AML-193 (cell line): ENCODE measurements at places on chromosomes 1 and 21.
A peak's percentile ranks its signal among the peaks of the same experiment; 100 is the strongest.

DNA sequence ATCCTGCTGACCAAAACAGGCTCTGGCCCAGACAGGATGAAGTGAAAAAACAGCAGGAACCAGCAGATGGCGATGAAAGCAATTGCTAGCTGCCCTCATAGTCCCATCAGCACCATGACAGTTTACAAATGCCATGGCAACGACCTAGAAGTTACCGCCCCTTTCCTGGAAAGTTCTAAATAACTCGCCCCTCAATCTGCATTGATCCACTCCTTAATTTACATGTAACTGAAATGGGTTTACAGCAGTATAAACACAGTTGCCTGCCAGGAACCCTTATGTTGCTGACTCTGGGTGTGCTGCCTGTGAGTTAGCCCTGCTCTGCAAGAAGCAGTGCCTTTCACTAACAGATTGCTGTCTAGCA is 65.5 kb upstream of the CR1L start:
- DNase-seq = peak; percentile 57

- DNase-seq = peak; percentile 61
Observed at GRCh38 chr1:157771661-157772425, 5.1 kb downstream of the FCRL2 start.

DNA sequence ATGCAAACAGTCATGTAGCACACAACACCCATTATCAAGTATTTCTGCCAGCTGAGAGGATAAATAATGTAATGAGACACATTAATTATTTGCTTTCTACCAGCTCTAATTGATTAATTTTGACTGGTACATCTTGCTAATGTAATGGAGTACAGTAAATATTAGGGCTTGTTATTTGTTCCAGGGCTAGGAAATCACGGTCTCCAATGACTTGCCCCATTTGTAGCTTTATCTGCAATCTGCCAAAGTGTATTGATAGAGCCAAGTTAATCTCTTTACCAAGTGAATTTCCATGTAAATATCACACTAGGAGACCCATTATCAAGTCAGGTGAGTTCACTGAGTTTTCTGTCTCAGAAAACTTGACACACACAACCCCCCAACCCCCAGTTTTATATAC is 55.1 kb downstream of the RGS13 start:
- DNase-seq = no peak

DNA sequence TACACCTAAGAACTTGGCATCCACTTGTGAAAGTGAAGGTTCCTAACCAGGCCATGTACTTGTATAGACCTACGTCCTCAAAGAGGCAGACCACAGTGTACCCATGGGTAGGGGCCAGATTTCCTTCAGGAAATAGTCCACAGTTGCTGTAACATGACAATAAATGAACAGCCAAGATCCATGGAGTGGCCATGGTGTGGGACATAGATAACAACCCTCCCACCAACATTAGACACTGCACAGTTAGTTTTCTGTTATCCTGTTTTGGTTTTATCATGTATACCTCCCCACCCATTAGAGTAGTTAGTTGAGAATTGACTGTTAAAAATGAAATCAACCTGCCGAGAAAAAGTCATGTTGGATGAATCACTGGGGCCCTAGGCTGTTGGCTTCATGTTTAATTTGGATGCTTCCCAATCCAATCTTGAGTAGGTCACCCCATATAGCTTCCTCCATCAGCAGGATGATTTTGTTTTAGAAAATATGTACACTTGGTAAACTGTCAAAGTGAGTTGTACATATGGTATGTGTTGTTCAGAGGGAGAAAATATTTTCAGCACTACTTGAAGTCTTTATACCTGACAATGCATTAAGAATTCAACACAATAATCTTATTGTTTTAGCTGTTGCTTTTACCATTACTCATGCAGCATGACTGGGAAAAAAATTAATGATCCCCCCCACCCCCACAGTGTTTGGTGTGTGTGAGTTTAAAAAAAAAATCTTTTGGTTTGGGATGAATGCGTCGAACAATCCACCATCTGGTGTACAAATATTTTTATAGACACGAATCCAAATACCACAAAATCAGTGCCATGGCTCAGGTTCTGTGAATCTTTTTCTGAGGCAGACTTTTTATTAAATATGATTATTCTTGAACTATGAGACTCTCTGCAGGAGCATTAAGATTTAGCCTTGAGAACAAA is 88.3 kb upstream of the ARHGAP29 start:
- DNase-seq = no peak

DNA sequence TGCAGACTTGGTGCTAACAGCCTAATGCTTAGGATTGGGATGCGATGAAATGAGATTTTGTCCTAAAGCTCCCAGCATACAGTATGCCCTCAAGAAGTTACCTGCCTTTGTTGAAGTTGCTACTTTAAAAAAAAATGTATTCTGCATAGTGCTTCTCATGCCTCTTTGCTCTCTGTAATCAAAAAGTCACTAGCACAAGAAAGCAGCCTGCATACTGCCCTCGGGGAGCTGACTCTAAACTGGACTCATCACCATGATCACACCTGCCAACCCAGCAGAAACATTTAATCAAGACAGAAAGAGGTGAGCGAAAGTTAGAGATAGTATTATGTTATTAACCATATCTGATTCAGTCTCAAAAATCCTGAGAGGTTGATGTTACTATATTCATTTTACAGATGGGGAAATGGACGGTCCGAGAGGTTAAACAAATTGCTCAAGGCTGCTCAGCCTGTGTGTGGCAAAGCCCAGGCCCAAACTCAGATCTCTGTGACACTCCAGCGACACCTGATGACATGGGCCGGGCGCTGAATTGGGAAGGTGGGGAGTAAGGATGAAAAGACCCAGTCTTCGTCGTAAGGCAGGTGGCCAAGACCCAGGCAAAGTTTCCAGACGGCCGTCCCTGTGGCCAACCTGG is 1.1 kb downstream of the BATF3 start:
- DNase-seq = no peak

- no peak for DNase-seq
Observed at GRCh38 chr1:91038582-91038981, 16.7 kb upstream of the ZNF644 start.

DNA sequence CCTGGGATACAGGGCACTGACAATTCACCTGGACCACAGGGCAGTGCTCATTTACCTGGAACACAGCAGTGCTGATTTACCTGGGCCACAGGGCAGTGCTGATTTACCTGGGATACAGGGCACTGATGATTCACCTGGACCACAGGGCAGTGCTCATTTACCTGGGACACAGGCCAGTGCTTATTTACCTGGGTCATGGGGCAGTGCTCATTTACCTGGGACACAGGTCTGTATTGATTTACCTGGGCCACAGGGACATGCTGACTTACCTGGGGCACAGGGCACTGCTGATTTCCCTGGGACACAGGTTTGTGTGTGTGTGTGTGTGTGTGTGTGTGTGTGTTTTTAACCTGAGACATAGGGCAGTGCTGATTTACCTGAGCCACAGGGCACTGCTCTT is 261.7 kb downstream of the MATN1 start:
- DNase-seq = no peak

GRCh38 chr1:198001776-198002408 is 84.7 kb downstream of the LHX9 start:
- no peak for DNase-seq

DNA sequence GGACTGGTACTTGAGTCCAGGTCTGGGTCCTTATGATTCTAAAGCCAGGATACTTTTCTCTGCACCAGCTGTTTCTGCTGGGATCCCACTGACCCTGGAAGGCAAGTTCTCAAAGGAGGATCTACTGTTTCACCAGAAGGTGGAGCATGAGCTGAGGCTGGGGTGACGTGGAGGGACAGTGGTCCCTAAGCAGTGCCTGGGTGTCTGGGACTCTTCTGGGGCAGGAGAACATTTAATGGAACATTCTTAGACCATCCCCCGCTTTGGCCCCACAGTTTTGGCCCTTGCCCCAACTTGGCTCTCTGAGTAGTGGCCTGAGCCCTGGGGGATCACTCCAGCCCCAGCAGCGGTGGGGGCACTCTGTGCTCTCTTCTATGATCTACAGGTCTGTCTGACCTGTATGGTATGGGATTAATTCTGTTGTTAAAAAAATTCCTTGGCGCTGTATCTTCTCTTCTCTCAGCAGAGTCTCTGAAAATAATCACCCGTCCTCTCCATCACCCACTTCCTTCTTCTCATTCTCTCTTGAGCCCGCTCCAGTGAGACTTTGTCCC is 60.3 kb upstream of the CSF3R start:
- DNase-seq = no peak

DNA sequence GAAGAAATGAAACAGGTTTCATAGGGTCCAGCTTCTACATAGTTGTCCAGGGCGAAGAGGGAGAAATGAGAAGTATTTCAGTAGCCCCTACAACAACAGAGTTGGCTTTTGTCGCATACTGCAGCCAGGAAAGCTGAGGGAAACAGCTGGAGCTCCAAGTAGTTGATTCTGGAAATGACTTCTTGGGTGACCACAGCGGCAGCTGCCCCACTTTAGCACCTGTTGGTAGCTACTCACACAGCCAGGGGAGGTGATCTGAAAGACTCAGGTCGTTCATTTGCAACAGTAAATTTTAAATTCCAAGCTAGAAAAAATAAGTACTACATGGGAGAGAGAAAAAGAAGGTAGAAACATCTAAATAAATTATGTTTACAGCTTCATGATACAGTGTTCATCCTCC is 2.3 kb downstream of the TTC13 start:
- DNase-seq = no peak
